Activated CD4-positive, alpha-beta T cell treated with anti-CD3 and anti-CD28 coated beads, Interleukin-2, amount 50 U/mL, for 24 hours (primary cell): ENCODE measurements at places on chromosomes 6 and 20.

DNA sequence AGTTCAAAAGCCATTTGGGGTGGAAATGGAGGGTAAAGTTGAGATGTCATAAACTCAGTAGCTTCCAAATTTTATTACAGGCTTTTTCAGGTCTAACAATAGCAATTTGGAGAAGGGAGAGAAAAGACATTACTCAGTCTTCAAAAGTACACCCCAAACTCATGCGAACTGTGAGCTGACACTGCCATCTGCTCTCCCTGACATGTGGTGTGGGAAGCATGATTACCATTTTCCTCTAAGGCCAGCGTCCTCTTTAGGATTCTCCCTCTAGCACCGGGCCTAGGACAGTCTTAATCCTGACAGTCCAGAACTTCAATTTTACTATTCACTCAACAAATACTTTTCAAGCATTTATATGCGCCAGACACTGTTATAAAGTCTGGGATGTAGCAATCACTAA lies 536.0 kb upstream of the JARID2 start:
- DNase-seq: no peak

DNA sequence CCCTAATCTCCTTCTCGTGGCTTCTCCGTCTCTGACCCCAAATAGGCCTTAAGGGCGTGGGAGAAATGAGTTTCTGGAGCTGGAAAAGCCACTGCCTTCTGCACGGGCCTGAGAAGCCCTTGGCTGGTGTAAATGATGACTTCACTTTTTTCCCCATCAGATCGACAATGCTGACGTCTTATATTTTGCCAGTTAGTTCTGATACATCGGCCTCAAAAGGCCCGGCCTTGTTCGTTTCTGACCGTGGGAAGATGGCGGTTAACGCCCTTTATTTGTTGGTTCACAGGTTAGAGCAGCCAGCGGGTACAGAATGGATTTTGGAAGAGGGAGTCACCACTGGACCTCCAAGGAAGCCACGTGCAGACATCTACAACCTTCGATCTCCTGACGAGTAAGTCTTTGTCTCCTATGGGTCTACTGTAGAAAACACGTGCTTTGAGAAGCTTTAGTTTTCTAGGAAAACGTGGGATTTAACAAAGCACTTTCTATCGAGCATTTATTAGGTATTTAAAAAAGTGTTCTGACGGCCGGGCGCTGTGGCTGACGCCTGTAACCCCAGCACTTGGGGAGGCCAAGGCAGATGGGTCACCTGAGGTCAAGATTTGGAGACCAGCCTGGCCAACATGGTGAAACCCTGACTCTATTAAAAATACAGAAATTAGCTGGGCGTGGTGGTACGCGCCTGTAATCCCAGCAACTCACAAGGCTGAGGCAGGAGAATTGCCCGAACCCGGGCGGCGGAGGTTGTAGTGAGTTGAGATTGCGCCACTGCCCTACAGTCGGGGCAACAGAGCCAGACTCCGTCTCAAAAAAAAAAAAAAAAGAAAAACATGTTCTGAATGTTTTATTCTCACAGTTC lies 1.2 kb upstream of the ZNFX1 start:
- DNase-seq: no peak

DNA sequence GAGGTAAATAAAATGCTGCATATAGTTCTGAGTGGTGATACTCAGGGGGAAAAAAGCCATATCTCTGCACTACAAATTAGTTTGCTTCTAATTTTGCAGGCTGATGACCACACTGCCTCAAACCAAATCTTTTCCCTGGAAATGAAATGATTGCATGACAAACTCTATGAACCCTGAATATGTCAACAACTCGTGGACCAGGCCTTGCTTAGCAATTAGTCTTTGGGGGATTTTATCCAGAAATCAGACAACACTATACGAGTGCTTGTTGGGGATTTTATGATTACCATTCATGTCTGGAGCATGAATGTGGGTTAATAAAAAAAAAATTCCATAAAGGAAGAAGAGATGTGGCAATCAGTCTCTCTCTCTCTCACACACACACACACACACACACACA lies 42.0 kb downstream of the SOBP start:
- no peak for DNase-seq

GRCh38 chr6:110340392-110340965 lies 17.7 kb downstream of the METTL24 start:
- no peak for DNase-seq

DNA sequence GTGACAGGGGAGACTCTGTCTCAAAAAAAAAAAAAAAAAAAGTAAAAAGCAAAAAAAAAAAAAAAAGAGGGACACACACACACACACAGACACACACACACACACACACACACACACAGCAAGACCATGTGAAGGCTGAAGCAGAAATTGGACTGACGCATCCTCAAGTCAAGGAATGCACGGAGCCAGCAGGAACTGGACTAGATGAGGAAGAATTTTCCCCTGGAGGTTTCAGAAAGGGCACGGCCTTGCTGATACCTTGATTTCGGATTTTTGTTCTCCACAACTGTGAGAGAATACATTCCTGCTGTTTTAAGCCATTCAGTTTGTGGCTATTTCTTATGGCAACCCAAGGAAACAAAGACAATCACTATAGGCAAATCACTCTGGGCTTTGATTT lies 176.9 kb upstream of the SALL4 start:
- no peak for DNase-seq

- DNase-seq: no peak
Measured at GRCh38 chr6:111800821-111801220, 72.4 kb downstream of the FYN start.

- DNase-seq: no peak
Measured at GRCh38 chr6:14912226-14912625, 333.6 kb upstream of the JARID2 start.

- no peak for DNase-seq
Measured at GRCh38 chr6:1607516-1608221, 2.0 kb upstream of the FOXC1 start.

GRCh38 chr6:161409353-161409752 lies 135.5 kb upstream of the AGPAT4 start:
- no peak for DNase-seq

- no peak for DNase-seq
Measured at GRCh38 chr20:45452238-45452637, 17.3 kb upstream of the WFDC2 start.

DNA sequence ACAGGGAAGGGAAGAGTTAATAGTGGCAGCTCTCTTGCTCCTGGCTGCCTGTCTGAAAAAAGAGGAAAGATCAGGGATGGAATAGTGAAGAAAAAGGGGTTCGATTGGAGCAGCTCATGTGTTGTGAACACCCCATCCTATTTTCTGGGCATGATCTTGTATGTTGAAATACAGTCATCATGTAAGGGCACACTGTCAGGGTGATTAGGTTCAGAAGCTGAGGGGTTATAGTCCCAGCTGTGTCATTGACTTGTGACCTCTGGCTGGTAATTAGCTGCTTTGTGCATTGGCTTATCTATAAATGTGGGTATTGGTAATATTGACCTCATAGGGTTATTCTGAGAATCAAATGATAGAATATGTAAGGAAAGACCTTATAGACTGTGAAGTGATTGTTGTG lies 30.1 kb downstream of the PHF20 start:
- DNase-seq: no peak

GRCh38 chr6:32105433-32105832 lies 3.7 kb downstream of the TNXB start:
- no peak for DNase-seq

DNA sequence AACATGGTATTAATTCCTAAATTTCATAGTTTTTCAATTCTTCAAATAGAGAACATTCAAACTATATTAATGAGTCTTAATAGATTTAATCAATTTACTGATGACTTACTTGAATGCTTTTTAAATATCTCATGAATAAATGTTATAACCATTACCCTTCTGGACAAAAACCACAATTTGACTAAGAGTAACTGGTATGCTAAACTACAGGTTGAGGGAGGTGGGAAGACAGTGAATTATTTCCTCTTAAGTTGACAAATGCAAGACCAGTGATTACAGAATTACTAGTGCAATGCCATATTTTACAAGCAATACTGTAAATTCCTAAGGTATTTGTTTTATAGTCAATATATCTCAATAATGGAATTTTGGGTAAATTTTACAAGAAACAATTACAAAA lies 65.1 kb downstream of the REV3L start:
- no peak for DNase-seq

- DNase-seq: no peak
Measured at GRCh38 chr6:149109397-149110070, 208.0 kb upstream of the TAB2 start.

DNA sequence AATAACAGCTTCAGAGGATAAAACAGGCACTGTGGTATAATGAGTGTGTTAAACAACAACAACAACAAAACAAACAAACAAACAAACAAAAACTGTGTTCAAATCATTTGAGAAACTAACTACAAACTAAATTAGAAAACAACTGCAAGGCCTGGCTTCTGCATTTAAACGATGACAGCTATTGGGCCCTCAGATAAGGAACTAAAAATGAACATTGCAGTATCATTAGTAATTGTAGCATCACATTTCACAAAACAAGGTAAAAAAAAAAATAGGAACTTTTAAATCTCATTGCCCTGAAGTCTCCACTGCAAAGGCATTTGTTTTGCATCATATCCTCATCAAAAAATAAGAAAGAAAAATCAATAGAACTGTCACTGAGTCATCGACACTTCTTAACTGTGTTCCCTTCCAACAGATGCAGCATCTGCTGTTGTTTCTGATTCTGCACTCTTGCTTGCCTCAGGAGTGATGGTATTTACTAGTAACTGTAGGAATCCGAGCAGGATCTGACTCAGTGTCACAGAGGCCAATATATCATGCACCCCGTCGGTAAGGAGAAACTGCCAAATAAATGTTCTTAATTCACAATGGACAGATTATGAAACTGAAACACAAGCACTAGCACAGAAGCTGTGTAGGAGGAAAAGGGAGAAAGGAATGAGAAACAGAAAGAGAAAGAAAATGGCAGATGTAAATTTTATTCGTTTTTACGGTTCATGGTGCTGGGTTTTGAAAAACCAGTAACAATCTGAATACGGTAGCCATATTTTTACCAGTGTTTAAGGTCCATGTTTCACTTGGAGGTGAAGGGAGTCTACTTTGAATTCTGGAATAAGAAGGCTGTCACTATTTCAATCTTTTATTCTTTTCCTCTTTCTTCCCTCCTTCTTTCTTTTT lies 365.7 kb upstream of the EPHA7 start:
- no peak for DNase-seq

DNA sequence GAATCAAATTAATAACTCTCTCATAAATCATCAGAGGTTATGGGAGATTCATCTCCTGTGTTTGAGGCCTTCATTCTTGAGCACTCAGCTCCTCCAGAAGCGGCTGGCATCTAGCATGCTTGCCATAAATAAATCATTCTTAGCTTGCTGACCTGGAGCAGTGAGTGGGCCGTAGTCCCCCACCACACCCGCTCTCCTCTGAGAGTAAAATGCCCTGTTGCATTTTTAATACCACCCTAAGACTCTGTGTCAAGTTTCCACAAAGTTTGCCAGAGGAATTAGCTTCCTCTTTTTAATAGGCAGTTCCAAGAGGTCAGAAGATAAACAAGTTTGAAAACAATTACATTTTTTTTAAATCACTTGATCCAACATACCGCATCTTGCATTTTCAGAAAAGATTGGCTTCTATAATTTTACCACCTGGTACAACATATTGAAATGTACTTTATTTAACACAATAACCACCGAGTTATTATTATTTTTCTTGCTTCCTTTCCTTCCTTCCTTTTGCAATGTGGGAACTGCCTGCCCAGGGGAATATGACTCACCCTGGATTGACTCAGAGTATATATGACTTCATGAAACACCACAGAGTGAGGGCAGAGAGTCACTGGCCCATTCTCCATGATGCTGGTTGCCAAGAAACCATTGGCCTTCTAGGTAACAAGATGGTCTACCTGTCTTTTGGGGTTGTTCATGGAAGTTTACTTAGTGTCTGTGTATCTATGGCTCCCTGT lies 29.4 kb upstream of the CLIC5 start:
- no peak for DNase-seq

GRCh38 chr20:44580581-44581268 lies 1.7 kb upstream of the PKIG start:
- DNase-seq: no peak

- DNase-seq: no peak
Measured at GRCh38 chr20:58446960-58447265, 57.9 kb downstream of the VAPB start.

DNA sequence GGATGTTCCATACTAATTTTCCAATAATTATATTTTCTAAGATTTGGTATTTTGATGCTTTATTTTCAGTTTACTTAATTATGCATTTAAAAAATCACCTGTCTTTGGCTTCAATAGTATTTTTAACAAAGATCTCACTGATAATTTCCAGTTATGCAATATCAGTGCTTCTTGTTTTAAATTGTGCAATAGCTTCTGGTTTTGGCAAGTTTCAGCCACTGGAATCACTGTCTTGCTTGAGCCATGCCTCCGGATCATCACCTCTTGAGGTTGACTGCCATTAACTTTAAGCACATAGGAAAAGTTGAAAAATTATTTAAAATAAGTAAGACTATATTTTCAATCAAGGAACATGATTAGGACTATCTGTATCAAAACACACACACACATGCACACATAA lies 1242.1 kb downstream of the HACE1 start:
- DNase-seq: no peak

DNA sequence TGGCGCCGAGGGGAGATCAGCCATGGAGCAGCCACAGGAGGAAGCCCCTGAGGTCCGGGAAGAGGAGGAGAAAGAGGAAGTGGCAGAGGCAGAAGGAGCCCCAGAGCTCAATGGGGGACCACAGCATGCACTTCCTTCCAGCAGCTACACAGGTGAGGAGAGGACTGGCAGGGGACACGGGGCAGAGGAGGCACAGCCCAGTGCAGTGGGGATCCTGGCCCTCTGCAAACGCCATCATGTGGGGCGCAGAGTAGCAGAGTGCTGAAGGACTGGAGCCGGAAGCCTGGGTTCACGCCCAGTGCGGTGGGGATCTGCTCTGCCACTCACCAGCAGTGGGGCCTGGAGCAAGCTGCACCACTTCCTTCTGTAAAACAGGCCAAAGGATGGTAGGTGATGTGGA lies 41.1 kb upstream of the FANCE start:
- DNase-seq: no peak

DNA sequence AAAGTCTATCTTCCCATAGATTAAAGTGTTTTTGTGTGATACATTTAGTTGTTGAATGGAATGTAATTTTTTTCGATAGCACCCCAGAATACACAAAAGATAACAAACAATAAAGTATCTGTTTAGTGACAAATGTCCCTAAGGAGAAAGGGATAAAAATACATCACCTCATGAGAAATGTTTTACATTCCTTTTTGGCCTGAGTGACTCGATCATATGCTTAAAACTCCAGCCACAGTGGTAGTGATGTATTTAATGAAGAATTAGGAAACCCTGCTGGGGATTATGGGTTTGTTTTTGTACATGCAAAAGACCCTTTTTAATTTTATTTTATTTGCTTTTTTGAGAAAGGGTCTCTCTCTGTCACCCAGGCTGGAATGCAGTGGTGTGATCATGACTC lies 4.3 kb upstream of the SGK1 start:
- no peak for DNase-seq

GRCh38 chr6:139296927-139297326 lies 5.1 kb upstream of the TXLNB start:
- no peak for DNase-seq

- DNase-seq: no peak
Measured at GRCh38 chr6:112237066-112237465, 17.3 kb downstream of the LAMA4 start.

- DNase-seq: no peak
Measured at GRCh38 chr20:15705975-15706374, 867.3 kb downstream of the KIF16B start.

- DNase-seq: no peak
Measured at GRCh38 chr20:61684583-61685235, 381.0 kb downstream of the TAF4 start.

- DNase-seq: no peak
Measured at GRCh38 chr6:34318499-34319470, 70.0 kb upstream of the SMIM29 start.

- no peak for DNase-seq
Measured at GRCh38 chr6:142207265-142207877, 60.3 kb downstream of the VTA1 start.
